ENCODE measurements at places on chromosomes 6 and 20. TPM values are rescaled to one million over a fixed set of nuclear protein-coding genes. Genes with fewer than 3 reads are reported as not detected.

Gene EZR
- total RNA-seq: 20.8 TPM

Gene ZNF334
- 1.8 TPM for total RNA-seq

Gene PRSS35
- 3.7 TPM for total RNA-seq

Gene CDH26
- not detected for total RNA-seq

Gene TSBP1
- not detected for total RNA-seq

Gene FAM229B
- total RNA-seq: 4.7 TPM

Gene KCNK15
- total RNA-seq: not detected

Gene TRPC4AP
- 78.5 TPM for total RNA-seq

Gene SRMS
- not detected for total RNA-seq

Gene NINL
- 9.0 TPM for total RNA-seq

Gene SLC17A3
- total RNA-seq: not detected

Gene SIRPB2
- total RNA-seq: not detected

Gene KCNK16
- not detected for total RNA-seq

Gene CRIP3
- total RNA-seq: not detected

Gene SPATA2
- 3.5 TPM for total RNA-seq

Gene BMP2
- total RNA-seq: 22.0 TPM

Gene AKAP7
- total RNA-seq: 5.7 TPM

Gene NMBR
- not detected for total RNA-seq

Gene RGL2
- 36.6 TPM for total RNA-seq

Gene THEMIS
- total RNA-seq: not detected

Gene POU5F1
- not detected for total RNA-seq

Gene EPHA7
- 1.4 TPM for total RNA-seq

Gene CTAGE9
- not detected for total RNA-seq

Gene NKAIN4
- 3.7 TPM for total RNA-seq

Gene DZANK1
- 0.65 TPM for total RNA-seq

Gene GPLD1
- 0.26 TPM for total RNA-seq

Gene MAFB
- total RNA-seq: 0.39 TPM

Gene FBXO5
- 11.7 TPM for total RNA-seq

Gene GPX5
- total RNA-seq: not detected

Gene CAGE1
- total RNA-seq: under 0.01 TPM

Gene OGFRL1
- total RNA-seq: 17.8 TPM

Gene CCN6
- not detected for total RNA-seq

Gene TRIM40
- total RNA-seq: not detected

Gene OCSTAMP
- total RNA-seq: not detected

Gene CCDC167
- 69.9 TPM for total RNA-seq

Gene FOXS1
- total RNA-seq: 1.7 TPM

Gene XKR7
- not detected for total RNA-seq

Gene SGK2
- total RNA-seq: not detected

Gene HLA-DRA
- total RNA-seq: not detected
